Fibroblast of lung (primary cell): ENCODE measurements at places on chromosomes 1 and 21.
A peak's percentile ranks its signal among the peaks of the same experiment; 100 is the strongest.

DNA sequence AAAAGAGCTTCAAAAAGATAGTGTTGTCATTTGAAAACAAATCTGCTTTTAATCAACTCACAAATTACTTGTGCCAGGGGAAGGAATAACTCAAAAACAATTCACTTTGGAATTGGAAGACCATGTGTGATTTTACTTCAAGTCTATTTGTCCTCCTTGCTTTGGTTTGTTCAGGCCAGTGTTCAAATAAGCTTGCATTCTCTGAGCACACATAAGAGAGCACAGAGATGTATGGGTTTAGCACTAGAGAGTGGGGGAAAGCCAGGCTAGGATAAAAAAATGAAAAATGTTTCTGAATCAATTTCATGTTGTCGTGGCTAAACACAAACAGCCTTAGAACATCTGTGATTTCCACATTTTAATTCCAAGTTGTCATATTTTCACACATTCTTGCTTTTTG is 325.7 kb upstream of the LYPLAL1 start:
- DNase-seq, result no peak

- DNase-seq, result no peak
Measured at GRCh38 chr1:42832641-42833240, 13.7 kb upstream of the ZNF691 start.

DNA sequence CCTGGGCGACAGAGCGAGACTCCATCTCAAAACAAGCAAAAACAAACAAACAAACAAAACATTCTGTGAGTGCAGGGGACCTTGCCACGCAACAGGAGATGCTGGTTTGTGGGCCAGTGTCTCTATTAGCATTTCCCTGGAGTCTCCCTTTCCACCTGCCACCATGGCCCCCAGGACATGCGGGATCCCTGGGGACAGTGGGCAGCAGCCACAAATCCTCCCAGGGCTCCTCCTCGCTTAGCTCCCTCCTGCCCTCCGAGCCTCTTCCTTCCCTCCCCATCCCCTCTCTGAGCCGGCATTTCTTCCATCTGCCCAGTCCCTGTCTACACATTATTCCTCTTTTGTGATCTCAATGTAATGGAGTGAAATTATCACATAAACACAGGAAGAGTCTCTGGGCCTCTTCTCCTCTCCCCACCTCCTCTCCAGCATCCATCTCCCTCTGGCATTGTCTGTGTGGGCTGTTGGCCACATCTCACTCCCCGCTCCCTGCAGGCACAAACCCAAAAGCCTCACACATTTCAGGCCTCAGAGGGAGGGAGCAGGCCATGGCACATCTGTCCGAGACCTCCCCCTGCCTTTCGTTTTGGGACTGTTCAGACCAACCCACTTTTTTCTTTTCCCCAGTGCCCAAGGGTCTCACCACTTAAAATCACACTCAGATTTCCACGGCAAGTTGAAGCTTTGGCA is 144.3 kb downstream of the MIS18A start:
- DNase-seq, result no peak

DNA sequence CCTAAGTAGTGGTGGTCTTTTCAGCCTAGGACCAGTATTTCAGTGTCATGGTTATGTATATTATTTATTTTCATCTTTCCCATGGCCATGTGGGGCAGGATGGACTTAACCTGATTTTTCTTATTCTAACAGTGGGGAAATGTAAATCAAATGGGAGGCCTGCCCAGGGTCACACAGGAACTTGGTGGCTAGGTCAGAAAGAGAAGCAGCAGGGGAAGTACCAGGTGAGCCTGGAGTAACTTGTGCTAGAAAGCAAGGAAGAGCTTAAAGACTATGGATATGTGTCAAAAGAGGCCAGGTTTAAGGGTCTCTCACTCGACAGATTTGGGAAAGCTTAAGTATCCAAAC is 936 bp downstream of the ZFP69B start:
- DNase-seq, result no peak

DNA sequence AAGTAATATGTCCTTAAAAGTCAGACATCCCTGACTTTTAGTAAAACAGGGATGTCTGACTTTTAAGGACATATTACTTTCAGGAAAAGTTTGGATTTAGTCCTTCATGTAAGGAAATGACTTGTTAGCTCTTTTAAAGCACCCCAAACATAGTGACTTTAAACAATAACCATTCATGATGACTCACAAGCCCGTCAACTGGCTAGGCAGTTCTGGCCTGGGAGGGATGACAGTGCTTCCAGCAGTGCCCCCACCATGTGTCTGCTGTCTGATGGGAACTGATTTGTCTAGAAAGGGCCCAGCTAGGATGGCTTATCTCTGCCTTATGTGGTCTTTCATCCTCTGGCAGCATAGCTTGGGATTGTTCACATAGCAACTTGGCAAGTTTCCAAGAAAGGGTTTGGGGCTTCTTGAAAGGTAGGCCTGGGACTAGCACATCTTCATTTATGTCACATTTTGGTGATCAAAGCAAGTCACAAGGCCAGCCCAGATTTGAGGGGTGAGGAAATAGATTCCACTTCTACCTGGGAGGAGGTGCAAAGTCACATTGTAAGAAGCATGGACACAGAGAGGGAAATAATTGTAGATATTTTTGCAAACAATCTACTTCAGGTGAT is 143.5 kb downstream of the C1orf94 start:
- no peak for DNase-seq

GRCh38 chr1:225449261-225449660 is 21.4 kb upstream of the LBR start:
- no peak for DNase-seq

DNA sequence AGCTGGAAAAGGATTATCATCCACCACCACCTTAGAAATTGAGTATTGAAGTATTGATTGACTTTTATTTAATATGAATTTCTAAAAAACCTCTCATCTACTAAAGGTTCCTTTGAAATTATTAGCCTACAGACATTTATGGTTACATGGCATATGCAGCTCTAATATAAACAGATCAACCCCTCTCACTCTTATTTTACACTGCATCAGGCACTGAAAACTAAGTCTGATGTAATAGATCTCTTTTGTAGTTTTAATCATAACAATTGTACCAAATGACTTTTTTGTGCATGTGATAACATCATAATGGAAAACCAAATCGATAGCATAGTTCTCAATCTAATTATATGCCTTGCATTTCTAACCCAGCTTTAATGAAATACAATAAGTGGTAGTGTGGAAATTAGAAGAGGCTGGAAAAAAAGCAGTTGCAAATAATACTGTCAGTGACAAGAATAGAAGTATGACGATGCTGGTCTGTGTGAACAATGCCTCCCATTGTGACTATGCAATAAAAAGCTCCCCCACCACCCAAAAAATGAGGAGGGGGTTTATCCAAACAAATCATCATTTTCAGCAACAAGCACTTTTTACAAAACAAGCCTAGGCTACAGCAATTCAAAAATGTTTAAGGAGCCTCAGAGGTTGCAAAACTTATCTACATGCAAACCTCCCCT is 426.5 kb upstream of the NFIA start:
- no peak for DNase-seq

- DNase-seq, result peak; percentile 6
Measured at GRCh38 chr1:195530961-195531360, 1077.3 kb downstream of the KCNT2 start.

DNA sequence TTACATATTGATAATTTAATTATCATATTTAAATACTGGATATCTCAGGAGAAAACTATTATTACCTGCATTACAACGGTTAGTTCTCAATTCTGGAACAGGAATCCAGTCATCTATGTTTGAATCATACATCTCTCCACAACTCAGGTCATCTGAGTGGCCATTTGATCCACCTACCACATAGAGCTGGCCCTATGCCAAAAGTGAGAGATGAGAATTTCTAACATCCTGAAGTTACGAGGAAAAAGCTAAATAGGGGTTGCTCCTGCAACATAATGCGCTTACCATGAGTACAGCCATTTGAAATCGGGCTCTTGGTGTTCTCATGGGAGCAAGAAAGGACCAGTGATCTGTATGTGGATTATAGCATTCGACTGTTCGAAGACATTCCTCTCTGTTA is 16.9 kb downstream of the IVNS1ABP start:
- DNase-seq, result no peak

DNA sequence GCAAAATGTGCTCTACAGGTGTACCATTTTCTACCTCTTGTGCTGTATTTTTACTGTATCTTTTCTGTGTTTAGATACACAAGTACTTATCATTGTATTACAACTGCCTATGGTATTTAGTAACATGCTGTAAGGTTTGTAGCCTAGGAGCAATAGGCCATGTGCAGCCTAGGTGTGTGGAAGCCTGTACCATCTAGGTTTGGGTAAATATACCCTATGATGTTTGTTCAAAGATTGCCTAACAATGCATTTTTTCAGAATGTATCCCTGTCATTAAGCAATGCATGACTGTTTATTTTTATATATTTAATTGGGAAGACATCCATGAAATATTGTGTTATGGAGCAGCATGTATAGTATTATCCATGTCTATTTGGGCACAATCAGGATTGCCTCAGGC is 11.0 kb downstream of the ETV3L start:
- no peak for DNase-seq

GRCh38 chr1:3168678-3169077 is 99.7 kb downstream of the PRDM16 start:
- DNase-seq, result no peak

GRCh38 chr1:85351202-85351828 is 74.9 kb upstream of the BCL10 start:
- no peak for DNase-seq

DNA sequence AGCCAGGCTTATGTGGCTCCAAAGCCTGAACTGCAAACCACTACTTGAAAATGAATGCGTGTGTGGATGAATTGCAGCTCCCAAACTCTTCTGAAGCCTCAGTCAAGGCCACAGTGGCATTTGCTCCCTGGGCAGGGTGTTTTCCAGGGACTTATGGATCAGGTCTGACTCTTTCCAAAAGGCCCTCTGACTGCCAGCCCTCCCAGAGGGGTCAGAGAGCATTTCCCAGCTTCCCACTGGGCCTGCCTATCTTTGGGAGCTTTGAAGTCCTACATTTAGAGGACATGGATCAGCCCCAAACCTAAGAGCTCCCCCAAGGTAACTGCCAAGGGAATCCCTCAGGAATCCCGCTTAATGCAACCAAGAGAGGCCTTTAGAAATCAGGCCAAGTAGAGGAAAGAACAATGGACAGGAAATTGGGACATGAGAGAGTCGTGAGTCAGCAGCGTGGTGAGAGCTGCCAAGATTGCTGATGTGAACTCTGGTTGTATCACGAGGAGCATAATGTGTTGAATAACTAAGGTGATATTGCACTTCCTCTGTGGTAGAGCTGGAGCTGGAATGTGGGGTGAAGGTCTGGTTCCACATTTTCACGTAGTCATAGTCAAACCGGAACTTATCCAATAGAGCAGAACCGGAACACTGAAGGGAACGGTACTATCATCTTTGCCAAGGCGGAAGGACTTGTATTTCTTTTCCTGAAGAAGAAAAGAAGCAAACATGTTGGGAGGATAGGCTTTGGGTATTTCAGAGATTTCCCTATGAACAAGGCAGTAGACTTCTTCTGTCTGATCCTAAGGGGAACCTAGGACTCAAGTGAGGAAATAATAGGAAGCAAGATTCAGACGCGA is 99.4 kb upstream of the JUN start:
- DNase-seq, result peak; percentile 97

DNA sequence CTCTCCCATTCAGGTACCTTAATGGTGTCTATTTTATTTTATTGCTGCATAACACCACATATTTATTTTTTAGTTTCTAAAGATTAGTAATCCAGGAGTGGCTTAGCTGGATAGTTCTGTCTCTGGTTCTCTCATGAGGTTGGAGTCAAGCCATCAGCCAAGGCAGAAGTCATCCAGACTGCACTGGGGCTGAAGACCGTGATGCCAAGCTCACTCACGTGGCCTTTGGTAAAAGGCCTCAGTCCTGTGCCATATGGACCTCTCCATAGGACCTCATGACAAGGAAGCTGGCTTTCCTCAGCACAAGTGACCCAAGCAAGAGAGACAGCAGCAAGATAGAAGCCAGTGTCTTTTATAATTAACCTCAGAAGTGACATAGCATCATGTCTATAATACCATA is 23.0 kb upstream of the DDR2 start:
- no peak for DNase-seq
